HTR-8/SVneo (cell line): ENCODE measurements at places on chromosomes 5 and 9.

DNA sequence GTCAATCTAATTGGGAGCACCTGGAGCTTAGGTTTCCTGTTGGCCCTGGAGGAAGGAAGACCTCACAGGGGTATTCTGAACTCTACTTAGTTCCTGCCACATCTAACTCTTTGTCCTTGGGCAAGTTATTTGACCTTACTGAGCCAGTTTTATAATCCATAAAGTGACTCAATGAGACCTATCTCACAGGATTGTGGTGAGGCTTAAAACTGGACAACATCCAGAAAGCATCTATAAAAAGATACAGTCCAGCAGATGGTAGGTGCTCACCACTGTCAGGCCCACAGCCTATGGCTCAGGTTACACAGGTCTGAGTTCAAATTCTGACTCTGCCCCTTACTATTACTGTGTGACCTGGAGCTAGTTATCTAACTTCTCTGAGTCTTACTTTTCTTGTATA, 23.3 kb downstream of the KCNV2 start:
- DNase-seq = no peak

DNA sequence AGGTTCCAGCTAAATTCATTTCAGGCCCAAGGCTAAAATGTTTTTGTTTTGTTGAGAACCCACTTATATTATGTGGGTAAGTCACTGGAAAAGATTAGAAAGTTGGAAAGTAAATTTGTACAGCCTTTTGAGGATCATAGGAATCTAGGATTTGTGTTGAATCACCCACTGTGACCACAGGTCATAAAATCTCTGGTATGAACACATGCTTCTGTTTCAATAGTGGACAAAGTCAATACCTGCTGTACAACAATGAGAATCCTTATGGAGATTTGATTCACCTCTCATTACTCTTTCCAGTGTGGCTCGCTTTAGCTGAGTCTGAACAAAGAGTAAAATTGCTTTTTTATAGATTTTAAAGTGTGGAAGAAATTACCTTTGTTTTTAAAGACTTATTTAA, 369.5 kb downstream of the TMEM167A start:
- DNase-seq = no peak

- no peak for DNase-seq
Observed at GRCh38 chr5:114054594-114054993, 307.3 kb upstream of the KCNN2 start.

GRCh38 chr9:87498811-87499360, 1.2 kb downstream of the DAPK1 start:
- DNase-seq = no peak

DNA sequence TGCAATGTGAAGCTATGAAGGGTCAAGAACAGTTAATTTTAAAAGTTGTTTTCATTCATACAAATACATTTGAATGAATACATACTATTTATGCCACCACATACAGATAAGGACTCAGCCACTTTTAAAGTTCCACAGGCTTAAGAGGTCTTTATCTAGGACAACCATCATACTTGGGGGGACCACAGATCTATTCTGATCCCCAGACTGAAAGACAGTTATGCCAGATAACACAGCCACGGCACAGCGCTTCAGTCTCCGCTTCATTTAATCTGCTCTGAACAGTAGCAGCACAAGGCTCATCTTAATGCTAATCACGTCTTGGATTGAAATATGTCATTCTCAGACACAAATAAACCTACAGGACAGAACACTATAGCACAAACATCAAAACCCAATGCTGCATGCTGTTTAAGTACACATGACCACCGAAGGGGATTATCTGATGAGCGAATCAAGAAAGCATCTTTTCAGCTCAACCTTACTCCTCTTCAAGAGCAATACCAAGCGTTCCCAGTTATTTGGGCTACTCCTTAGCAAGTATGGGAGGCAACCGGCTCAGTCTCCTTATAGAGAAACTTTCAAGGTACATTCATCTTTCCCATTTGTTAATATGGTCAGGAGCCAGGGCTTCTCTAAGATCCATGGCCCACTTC, 33.3 kb downstream of the PUM3 start:
- DNase-seq = no peak

GRCh38 chr5:162487528-162488525, 420.3 kb downstream of the GABRG2 start:
- DNase-seq = no peak

- DNase-seq = peak; percentile 89
Observed at GRCh38 chr5:112160652-112161391, 258.3 kb downstream of the EPB41L4A start.

DNA sequence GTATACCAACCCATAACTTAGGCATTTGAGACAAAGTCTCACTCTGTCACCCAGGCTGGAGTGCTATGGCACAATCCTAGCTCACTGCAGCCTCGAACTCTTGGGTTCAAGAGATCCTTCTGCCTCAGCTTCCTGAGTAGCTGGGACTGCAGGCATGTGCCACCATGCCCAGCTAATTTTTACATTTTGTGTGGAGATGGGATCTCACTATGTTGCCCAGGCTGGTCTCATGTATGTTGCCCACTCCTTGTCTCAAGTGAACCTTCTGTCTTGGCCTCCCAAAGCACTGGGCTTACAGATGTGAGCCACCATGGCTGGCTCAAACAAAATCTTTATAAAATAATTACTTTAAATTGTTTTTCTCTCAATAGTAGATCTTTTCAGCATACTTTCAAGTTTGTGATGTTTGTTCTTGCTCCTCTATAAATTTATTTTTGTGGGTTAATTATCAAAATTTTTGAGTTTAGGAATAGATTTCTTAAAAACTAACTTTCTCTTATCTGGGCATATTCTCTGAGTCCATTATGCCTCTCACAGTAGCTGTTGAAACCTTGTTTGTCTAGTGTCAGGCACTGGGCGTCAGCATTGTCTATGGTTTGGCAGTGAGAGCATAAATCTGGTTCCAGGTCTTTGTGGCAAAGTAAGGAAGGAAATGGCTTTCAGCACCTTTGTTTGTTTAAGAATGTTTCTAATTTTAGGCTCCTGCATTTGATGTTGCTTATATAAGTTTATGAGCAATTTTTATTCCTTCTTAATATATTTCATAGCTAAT, 38.7 kb downstream of the NLN start:
- DNase-seq = peak; percentile 22

DNA sequence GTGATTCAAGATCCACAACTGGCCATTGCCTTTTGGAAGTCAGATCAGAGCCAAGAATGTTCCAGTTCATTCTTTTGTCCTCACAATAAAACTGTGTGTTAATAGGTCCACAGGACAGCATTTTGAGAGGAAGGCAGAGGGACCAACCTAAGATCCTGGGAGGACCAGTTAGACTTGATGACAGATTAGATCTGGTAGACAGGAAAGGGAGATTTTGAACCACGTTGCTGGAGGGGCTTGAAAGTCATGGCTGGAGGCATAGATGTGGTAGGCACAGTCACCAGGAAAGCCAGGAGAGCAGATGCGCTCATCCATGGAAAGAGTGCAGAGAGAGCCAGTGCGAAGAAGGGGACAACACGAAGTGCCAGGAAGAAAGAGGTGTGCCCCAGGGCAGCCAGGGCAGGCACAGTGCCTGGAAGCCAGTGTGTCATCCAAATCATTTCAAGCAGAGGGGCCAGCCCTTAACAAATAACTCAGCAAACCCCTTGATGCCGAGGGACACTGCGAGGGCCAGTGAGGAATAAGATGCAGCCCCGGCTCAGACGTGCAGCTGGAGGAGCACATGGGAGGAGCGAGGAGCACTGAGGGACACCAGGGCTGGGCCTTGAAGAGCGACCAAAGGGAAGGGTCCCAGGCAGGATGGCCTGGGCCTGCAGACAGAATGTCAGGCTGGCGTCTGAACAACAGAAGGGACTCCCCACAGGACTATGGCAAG, 12.8 kb upstream of the SLC2A8 start:
- DNase-seq = no peak

- DNase-seq = no peak
Observed at GRCh38 chr9:129571298-129572051, 49.4 kb downstream of the C9orf50 start.

DNA sequence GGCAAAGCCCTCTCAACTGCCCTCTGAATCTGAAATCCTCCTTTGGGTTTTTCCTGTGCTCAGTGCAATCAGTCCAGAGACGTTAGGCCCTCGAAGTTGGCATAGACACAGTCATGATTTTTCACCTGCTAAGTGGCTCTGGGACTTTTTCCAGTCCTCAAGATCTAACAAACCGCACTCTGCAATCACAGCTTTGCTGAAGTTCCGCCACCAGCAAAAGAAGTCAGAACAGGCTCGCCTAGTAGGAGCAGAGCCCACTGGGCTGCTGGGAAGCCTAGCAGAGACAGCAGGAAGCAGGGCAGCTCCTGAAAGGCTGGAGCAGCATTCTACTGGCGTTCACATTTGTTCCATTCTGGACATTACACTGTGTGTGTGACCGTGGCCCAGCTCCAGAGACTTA, 222.8 kb upstream of the KIF2A start:
- DNase-seq = no peak

DNA sequence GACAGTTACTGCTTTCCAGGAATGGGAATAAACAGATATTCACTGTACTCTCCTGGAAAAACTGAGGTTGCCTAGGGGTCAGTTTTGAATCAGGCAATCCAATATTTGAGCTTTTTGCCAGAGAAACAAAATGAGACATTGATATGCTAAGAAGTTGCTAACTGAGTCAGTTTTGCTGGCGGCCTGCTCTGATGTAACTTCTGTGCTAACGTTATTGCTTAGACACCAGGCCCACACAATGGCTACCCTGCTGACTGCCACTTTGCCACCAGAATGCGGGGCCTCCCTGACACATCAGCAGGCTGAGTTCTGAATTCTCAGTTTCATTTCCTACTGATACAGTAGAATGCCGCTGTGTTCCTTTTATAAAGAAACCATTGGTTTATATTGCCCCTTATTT, 18.2 kb upstream of the ZNF618 start:
- DNase-seq = no peak

DNA sequence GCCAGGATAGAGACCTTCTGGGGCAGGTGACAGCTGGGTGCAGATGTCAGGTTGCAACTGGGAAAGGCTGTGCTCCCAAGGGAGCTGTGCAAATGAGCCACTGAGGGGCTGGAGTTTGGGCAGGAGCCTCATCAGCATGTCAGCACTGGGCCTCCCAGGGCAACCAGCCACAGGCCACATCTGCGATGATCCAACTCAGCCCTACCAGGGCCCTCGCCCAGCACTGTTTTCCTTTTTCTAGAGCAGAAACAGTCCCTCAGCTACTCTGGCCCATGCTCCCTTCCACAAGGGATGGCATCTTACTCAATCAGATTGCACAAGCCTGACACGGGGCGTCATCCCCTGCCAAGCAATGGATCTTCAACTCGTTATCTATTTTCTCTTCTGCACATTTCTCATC, 24.8 kb downstream of the NIPAL4 start:
- DNase-seq = no peak

DNA sequence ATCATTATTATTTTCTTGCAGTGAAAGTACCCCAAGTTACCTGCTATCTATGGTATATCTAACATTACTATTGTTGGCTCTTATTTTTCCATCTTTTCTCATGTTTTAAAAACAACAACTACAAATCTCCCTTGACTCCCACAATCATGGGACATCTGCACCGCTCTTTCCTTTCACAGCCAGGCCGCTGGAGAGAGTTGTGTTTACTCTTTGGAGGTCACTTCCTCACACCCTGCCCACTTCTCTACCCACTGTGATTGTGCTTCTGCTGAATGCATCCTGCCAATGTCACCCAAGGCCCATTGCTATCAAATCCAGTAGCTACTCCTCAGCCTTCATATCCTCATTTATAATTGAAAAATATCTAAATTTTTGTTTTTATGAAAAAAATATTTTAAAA, 29.7 kb downstream of the SLC28A3 start:
- no peak for DNase-seq

DNA sequence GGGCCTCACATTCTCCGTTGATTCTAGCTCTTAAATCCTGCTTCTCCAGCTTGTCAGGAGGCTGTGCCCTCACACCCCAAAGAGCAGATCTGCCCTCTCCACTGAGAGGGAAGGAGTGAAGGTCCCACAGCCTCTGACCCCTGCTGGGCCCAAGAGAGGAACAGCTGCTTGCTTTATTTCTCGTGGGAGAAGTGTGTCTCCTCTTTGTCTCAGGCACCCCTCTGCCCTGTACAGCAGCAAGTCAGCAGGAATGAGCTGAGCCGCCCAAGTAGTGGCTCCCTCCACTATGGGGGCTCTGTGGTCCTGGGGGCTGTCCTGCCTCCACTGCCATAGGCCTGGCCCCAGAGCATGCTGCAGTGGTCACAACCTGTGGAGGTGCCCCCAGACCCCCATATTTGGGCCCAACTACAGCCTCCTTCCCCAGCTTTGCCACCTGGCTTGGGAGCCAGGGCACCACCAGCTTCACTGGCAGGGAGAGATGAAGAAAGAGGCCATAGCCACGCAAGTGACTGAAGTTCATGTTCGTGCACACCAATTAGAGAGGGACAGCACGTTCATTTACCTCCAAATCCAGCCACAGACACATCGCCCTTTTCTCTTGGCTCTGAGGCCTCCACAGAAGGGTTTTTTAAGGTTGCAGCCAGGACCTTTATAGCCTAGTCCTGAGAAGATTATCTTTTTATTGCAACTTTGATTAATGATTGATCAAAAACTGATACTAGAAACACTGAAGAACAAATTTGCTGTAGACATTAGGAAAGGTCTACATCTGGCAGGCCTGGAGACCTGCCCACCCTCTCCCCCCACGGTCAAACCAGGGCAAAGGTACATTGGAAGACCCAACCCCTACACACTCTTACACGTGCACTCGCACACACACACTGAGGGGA, 27.5 kb downstream of the IRF1 start:
- no peak for DNase-seq

DNA sequence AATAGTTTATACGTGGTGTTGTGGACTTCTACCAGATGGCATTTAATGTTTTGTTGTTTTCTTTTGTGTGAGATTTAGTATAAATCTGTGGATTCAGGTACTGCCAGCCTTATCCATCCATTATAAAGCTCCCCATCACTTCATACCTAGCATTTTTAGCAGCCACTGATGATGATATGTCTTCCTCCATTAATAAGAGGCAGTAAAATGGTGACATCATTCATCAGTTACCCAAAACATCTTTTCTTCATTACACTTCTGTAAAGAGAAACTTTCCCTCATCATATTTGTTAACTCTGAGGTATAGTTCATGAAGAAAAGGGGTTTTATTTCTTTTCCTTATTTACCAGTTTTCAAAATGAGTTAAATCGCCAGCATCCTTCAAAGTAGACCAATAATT, 19.4 kb downstream of the CHD1 start:
- no peak for DNase-seq

DNA sequence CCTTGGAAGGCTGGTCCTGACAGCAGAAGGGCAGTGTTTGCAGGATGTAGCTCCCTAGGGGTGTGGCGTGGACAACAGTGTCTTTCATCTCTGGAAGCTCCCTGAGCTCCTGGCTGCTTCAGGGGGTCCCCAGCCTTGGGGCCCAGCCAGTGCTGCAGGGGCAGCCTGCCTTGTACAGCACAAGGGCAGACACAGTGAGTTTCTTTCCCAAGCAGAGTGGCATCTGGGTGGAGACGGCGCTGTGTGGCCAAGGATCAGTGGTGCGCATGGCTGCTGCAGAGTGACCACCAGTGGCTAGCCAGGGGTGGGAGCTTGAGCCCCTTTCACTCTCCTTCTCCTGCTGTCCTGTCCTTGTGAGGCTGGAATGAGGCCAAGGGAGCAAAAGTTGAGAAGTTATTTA, 7.6 kb upstream of the IRX4 start:
- no peak for DNase-seq

- DNase-seq = no peak
Observed at GRCh38 chr9:78236551-78236910, 656 bp downstream of the CEP78 start.

- DNase-seq = no peak
Observed at GRCh38 chr5:107796797-107797196, 126.1 kb upstream of the EFNA5 start.

- no peak for DNase-seq
Observed at GRCh38 chr5:16579142-16579847, 37.5 kb downstream of the RETREG1 start.
